H4 (cell line): ENCODE measurements at places on chromosomes 6 and 20. TPM values are rescaled to one million over a fixed set of nuclear protein-coding genes. Genes with fewer than 3 reads are reported as not detected.

FNDC1 gene
- total RNA-seq: 0.04 and 0.31 TPM in 2 replicates

PRR18 gene
- not detected in 2 replicates for total RNA-seq

GRCh38 chr6:7773322-7773721 lies 47.4 kb downstream of the BMP6 start:
- no peak for DNase-seq

DNA sequence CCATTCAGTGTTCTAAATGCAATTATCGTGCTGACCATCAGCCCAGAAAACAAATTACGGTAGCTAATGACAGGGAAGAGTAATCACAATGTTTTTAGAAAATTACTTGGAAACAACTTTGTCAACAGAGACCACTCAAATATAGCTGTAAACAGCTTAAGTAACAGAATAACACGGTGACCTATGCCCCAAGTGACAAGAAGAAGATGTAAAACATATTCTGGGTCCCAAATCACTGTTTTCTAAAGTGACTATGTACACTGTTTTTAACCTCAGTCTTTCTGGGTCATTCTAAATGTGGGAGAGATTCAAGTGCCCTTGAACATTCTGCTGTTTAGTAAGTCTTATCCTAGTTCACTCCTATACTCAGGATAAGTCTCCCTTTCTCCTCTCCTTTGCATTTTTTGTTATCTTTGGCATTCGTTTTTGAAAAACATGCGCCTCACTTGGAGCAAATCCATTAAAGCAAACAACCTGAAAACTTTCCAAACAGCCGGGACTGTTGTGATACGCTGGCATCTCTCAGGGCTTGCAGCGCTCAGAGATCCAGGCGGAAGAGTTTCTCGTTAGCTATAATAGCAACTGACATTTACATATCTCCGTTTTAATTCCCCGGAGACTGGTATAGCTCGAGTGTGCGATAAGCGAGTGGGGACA lies 114.5 kb upstream of the SOX4 start:
- DNase-seq: no peak

GRCh38 chr6:108653949-108654348 lies 93.2 kb downstream of the FOXO3 start:
- no peak for DNase-seq

- no peak for DNase-seq
These were observed 96.2 kb downstream of the JARID2 start for GRCh38 chr6:15342114-15342513.

DNA sequence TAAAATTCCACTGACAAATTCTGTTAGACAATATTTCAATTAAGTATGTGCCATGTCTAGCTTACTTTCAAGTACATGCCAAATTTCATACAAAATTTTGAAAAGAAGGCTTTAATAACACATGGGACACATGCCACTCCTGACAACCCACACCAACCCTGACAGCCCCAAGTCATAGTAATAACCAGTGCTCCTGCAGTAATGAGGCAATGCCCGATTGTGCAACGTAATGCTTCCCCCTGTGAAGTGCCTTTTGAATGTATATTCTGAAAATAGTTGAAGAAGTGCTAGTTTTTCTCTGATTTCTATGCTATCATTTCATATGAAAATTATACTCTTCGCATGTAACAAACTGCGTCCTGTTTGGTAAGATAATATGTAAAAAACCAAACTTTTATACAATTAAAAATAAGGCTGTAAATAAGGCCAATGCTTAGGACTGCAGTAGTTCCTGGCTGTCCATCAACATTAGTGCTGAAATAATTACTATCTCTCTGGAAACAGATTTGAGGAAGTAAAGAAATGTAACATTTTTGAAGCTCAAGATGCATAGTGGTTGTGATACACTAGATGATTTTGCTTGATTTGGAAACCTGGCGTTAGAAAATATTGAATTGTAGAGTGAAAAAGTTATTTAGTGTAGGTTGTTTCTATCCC lies 125.8 kb upstream of the BCLAF1 start:
- DNase-seq: no peak
